ENCODE measurements at places on chromosomes 4 and X. TPM values are rescaled to one million over a fixed set of nuclear protein-coding genes. Genes with fewer than 3 reads are reported as not detected.
A peak's percentile ranks its signal among the peaks of the same experiment; 100 is the strongest.

GRCh38 chr4:175805846-175806245 is 6.2 kb downstream of the GPM6A start:
- DNase-seq, result no peak

GRCh38 chr4:2322841-2323240 is 60.9 kb upstream of the MXD4 start:
- no peak for DNase-seq

GRCh38 chr4:184347251-184348239 is 126.8 kb downstream of the IRF2 start:
- no peak for DNase-seq

Gene AKAP4
- total RNA-seq, result not detected

- DNase-seq, result no peak
Measured at GRCh38 chr4:149690726-149691125, 124.9 kb downstream of the IQCM start.

Gene SH3RF1
- total RNA-seq, result 0.87 TPM

- no peak for DNase-seq
Measured at GRCh38 chr4:42399393-42399792, 2.1 kb downstream of the SHISA3 start.

DNA sequence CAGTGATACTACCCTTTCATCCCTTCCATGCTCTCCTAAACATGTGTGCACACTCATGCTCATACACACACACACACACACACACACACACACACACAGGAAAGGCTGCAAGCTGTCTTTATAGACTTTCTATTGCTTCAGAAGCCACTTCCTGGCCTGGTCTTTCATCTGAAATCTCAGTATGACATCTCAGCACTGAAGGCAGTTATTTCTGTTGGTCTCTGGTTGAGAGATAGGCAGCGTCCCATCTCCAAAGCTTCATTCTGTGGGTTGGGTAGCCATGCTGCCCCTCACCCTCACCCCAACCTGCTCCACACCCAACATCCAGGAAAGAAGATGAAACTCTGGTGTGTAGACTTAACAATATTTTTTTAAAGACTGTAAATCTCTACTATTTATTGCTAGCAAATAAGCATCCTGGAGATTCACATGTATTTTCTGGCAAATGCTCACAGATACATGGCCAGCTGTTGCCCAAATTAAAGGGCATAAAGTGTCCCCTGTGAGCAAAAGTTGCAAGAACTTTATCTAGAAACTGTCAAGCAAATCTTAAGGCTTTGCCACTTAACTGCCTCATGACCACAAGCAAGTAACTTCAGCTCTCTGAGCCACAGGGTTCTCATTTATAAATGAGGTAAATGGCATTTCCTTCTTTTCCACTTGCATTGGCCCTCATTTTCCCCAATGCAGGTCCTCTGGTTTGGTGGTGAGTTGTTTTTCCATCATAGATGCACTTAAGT is 189.8 kb upstream of the AFF2 start:
- peak; percentile 37 for DNase-seq

Gene SCML2
- total RNA-seq, result 4.0 TPM

- DNase-seq, result no peak
Measured at GRCh38 chr4:153064571-153064970, 128.4 kb downstream of the FHDC1 start.

Gene ODAM
- not detected for total RNA-seq

DNA sequence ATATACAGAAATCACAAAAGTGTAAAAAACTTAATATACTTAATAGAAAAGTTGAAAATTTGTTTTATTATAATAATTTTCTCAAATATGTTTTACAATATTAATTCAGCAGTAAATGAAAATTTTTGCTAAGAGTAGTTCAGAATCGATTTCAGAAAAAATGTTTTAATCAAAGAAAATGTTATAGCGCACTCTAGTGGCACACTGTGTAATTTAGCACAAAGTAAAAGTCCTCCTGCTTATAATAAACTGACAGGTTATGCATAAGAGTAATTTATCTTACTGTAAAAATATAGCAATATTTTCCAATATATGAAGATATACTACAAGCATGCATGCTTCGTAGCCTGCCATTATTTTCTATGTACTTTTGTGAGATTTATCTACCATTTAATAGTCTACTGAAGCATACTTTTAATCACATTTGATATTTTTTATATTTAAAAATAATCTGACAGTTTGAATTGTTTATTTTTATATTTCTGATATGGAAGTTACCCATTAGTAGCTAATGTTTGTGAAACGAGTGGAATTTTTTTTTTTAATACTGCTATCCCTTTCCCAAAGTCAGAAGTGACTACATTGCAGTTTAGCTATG is 217.9 kb upstream of the KLHL4 start:
- DNase-seq, result no peak

DNA sequence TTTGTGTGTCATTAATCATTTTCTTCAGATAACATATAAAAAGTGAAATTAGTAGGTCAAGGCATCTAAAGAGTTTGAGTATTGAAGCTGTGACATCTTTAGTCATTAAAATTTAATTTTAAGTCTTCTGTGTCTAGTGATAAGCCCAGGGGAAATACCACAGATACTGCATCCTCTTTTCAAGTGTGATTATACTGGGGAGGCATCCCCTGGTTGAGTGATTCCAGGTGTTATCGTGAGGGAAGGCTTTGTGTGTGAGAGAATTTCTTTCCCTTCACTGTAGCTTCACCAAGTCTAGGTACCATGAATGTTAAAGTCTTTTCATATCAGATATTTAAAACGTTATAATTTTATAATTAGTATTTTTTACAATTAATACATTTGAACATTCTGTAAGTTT is 193.4 kb downstream of the FRAS1 start:
- no peak for DNase-seq

- DNase-seq, result no peak
Measured at GRCh38 chr4:30630431-30630830, 89.7 kb upstream of the PCDH7 start.

Gene FGF16
- 0.22 TPM for total RNA-seq

Gene MAGEB1
- not detected for total RNA-seq

DNA sequence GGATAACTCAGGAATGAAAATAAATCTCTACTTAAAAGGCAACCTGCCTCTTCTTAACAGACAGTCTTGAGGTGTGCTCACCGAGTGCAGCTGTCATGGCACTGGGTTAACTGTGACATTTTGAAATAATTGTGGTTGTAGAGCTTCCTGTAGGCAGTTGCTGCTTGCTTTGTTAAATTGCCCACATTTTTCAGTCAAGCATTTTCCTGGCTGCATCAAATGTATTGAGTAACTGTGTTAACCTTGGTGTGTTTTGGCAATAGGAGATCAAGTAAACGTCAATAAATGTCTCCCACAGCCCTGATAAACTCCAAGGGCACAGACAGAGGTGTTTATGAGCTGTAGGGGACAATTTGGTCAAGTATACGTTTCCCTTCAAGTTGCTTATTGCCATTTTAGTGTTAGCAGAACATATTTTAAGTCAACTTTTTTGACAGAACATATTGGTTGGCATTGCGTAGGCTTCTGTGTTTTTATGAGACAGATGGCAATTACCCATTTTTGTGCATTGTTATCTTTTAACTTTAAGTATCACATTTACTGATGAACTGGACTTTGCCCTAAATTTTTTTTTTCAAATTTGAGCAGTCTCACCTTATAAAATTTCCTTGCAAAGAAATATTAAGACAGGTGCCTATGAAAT is 527.4 kb downstream of the C4orf33 start:
- DNase-seq, result no peak

Gene GAGE2A
- not detected for total RNA-seq

- no peak for DNase-seq
Measured at GRCh38 chr4:2343476-2343875, 75.0 kb downstream of the ZFYVE28 start.

DNA sequence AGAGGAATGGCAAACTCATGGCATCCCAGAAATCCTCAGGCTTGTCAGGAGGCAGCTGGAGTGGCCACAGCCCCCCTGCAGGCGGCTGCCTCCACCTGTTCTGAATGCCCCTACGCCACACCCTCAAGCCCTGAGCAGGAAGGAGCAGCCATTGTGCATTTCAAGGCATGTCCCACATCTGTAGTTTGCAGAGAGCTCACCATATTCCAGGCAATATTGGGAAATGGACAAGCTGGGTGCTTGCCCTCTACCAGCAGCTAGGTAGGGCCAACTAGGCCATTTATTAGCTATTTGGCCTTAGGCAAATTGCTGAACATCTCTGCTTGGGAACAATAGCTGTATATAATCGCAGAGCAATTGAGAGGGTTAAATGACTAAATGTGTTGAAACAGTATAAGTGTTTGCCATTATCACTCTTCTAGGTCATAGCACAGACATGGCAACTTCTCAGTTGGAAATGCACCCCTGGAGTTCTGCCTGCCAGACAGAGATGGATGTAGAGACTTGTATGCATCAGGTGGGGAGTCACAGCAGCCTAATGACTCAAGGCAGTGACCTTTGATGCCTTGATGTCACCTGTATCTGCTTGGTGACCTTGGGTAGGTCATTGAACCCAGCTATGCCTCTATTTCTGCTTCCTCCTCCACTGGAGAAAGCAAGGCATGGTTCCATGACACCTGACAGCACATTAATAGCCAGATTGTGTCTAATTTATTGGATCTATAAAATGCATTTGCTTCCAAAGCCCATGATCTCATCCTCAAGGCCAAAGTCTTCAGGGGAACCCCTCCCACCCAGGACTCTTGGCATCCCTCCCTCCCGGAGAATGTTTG is 52.8 kb downstream of the FHDC1 start:
- no peak for DNase-seq

Gene BEX5
- 3.7 TPM for total RNA-seq

GRCh38 chr4:31083456-31083855 is 363.3 kb downstream of the PCDH7 start:
- DNase-seq, result no peak

- DNase-seq, result no peak
Measured at GRCh38 chr4:13492747-13493146, 8.6 kb upstream of the RAB28 start.

- DNase-seq, result no peak
Measured at GRCh38 chrX:16826207-16826606, 39.9 kb downstream of the TXLNG start.

Gene ZBED1
- total RNA-seq, result 36.0 TPM

Gene CLGN
- 0.22 TPM for total RNA-seq

DNA sequence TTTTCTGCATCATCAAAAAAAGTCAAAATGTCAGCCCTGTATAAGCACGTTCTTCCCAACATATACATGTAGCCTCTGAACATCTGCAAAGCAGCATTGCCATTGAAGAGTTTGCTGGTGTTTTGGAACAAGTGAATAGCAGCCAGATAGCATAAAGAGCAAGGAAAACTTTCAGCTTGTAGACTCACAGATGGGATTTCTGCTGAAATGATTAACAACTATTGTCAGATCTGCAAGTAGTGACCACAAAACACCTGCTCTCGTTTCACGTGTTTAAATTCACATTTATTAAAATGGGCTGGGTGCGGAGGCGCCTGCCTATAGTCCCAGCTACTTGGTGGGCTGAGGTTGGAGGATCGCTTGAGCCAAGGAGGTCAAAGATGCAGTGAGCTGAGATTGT is 123.7 kb downstream of the SPRY1 start:
- no peak for DNase-seq

Gene MAGEC3
- not detected for total RNA-seq

Gene NALF2
- total RNA-seq, result 0.26 TPM

DNA sequence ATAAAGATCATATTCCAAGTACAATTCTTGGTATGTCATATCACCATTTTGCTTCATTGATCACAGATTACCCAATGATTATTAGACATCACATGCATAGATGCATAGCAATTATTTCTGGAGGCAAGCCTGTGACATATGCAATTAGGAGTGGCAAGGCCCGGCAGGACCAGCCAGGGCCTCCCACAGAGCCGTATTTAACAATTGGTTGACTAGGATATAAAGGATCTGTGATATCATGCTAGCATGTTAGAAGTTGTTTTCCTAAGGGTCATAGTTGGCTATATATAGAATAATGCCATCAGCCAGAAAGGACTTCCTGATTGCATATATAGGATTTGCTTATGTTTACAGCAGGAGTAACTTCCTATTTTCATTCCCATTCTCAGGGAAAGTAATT is 103.5 kb upstream of the OTUD4 start:
- no peak for DNase-seq

Gene HTN3
- not detected for total RNA-seq

GRCh38 chr4:34046580-34046979 is 2197.7 kb downstream of the ARAP2 start:
- no peak for DNase-seq

DNA sequence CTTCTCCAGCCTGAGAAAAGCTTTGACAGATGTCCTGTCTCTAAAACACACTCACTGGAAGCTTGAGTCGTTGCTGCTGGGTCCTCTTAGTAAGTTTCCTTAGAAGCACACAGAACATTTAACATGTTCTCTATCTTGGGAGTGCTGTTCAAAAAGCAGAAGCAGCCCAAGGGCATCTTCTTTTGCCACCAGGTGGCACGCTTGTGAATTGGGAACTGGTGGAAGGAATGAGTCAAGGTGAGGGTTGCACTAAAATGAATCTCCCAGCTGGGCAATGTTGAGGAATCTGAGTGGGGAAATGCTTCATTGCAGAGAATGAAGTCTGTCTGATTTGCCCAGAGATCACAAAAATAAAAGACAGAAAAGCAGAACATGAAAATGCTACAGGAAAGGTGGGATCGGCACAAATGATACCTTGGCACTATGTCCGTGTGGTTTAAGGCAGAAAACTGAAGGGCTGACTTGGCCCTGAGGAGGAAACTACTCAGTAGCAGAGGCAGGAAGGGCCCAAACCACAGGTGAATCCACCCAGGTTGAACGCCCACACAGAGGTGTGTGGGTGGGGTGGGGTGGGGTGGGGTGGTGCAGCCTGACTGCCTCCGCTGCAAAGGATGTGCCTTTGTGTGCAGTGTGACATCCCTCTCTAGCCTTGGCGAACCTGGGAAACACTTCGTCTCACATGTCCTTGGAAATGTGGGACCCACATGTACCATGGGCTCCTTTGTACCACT is 26.0 kb downstream of the KIT start:
- DNase-seq, result peak; percentile 32

DNA sequence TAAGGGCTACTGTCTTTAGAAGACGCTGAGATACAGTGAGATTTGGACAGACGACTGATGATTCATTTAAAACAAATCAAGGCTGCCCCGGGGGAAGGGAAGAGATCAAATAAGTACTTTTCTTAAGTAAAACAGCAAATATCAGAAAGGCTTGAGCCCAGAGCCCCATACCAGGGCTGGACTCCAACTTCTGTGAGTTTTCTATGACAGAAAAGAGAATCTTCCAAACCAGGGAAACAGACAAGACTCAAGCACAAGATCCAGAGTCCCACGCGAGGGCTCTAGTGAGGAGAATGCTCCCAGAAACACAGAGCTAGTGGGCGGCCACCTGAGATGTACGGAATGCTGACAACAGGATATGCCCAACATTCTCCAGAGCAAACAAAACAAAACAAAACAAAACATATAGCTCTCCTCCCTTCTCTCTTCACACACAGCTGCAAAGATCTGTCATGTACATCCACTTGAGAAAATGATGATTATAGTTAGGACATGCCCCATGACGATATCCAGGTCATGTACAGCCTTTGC is 13.1 kb downstream of the ACSL1 start:
- no peak for DNase-seq

Gene TMPRSS11A
- not detected for total RNA-seq

Data from activated naive CD8-positive, alpha-beta T cell treated with anti-CD3 and anti-CD28 coated beads for 36 hours (primary cell).